ENCODE measurements at places on chromosomes 11 and 22.

DNA sequence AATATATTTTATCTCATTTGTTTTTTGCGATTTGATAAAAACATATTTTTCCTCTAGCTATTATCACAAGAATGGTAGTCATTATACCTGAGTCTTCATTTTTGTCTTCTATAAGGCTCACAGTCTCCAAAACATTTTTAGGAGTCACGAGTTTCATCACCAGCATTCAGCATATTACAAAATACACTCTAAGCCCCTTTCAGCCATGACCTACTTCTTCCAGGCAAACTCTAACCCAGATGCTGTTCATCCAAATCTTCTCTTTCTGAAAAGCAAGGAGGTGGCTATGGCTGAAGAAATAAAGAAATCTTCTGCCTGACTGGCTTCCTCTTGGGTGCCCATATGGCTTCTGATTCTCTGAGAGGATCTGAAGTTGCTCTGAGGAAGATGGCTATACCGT is 35.7 kb upstream of the USP47 start:
- DNase-seq, result no peak

- no peak for DNase-seq
Measured at GRCh38 chr11:47786373-47786772, 19.2 kb upstream of the FNBP4 start.

DNA sequence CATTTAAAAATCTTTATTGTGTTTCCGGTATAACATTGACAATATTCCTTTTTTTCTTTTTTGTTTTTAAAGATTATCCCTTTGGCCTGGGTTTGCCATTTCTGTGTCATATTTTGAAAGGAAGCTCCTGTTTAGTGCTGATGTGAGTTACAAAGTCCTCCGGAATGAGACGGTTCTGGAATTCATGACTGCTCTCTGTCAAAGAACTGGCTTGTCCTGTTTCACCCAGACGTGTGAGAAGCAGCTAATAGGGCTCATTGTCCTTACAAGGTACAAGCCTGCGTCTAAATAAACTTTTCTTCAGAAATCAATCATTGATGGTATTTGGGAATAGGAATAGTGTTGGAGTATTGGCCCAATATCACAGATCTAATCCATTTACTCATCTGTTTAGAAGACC is 19.8 kb downstream of the PIWIL4 start:
- DNase-seq, result no peak

DNA sequence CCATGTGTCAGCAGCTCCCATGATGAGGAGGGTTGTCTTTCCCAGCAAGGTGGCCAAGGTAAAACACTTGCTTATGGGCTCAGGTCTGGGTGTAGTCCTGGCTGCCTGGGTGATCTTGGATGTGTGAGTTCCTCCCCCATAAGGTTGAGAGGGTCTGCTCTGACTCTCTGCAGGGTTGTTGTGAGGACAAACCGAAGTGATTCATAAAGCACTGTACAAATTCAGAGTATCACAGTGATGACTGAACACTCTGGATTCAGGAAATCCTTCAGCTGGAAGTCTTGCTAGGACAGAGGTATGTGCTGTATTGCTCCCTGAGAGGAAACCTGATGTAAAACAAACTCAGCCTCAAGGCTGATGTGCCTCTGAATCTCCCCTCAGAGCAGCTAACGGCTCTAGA is 220.9 kb upstream of the PITPNB start:
- DNase-seq, result no peak

- DNase-seq, result no peak
Measured at GRCh38 chr11:43921561-43922294, 20.7 kb upstream of the C11orf96 start.

- DNase-seq, result no peak
Measured at GRCh38 chr11:66542362-66542761, 3.5 kb downstream of the ZDHHC24 start.

DNA sequence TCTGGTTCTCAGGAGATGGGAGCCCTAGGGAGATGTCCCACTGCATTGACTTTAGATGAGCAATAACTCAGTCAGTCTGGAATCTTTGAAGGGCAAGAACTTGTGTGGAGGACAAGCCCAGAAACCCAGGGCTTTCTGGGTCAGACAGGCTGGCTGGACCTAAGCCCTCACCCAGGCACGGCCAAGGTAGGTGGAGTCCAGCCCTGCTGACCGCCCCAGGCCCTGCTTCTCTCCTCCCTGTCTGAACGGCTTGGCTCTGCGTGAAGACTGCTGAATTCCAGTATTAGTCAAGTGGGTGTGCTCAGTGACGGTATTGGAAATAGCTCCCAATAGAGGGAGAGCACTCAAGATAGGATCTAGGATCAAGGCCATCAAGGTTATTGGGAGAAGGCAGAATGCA is 6.1 kb downstream of the CXCR5 start:
- no peak for DNase-seq

- no peak for DNase-seq
Measured at GRCh38 chr11:6778518-6778917, 4.3 kb upstream of the OR2AG1 start.

- no peak for DNase-seq
Measured at GRCh38 chr11:34909415-34909814, 6.8 kb downstream of the APIP start.

GRCh38 chr11:66883016-66883965 is 26.4 kb downstream of the LRFN4 start:
- DNase-seq, result peak; percentile 69

DNA sequence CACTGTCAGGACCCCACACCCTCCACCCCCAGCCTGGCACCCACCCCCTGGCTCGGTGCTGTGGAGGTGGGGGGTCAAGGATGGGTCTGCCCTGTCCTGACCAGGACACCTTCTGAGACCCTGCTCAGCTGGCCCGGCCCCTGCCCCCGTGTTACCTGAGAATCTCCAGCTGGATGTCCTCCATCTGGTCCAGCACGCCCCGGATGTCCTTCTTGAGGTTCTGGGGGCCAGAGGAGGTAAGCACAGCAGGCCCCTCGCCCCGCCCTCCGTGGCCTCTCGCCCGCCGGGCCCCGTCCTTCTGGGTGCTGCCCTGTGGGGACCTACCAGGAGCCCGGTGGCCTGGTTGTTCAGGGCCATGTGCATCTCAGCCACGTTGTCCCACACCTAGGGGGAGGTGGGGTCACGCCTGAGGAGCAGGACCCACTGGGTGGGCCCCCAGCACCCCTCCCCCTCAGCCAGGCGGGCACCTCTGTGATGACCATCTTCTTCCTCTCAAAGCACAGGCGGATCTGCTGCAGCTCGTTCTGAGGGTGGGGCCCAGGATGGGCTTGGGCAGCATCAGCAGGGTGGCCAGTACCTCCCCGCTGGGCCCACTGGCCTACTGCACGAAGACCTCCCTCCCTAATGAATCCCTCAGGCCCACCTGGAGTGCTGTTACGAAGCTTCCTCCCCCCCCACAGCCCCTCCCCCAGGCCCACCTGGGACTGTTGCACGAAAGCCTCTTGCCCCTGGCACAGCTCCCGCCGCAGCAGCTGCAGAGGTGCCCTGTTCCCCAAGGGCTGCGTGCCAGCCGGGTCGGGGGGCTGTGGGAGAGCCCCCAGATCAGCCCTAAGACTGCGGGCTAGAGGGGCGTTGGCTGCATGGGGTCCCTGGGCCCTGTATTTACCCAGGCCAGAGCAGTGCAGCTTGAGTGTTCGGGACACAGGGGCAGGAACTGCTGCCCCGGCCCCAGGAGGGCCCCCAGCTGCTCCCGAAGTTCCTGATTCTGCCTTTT is 1.3 kb downstream of the CCDC188 start:
- DNase-seq, result no peak

- no peak for DNase-seq
Measured at GRCh38 chr11:103807806-103808205, 228.6 kb upstream of the DDI1 start.

DNA sequence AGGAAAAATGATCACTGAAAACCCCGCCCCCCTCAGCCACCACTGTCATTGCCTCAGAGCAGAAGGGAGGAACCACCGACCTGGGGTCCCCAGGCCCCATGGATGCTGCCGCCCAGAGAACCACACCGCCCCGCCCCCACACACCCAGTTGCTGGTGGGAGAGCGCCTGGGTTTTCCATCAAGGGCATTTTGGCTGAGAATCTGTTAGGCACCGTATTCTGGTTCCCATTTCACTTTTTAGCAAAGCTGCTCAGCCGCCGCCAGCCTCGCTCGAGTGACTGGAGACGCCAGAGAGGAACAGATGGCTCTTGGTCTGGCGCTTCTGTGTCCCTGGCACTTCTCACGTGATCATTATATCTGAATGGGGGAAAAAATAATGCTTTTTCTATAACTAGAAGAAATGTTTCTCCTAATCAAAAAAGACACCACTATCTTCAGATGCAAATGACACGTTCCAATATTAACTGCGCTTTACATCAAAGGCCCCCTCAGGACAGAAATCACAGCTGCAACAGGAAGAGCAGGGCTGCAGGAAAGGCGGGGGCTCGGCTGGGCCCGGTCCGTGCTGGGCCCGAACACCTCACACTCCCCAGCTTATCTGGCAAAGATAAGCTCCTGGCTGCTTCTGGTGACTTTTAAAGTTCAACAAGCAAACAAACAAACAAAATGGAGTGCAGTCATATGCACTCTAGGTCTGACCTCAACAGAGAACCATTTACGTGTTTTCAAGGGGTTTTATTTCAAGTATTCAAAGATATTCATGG is 149.8 kb downstream of the MPPED1 start:
- no peak for DNase-seq

DNA sequence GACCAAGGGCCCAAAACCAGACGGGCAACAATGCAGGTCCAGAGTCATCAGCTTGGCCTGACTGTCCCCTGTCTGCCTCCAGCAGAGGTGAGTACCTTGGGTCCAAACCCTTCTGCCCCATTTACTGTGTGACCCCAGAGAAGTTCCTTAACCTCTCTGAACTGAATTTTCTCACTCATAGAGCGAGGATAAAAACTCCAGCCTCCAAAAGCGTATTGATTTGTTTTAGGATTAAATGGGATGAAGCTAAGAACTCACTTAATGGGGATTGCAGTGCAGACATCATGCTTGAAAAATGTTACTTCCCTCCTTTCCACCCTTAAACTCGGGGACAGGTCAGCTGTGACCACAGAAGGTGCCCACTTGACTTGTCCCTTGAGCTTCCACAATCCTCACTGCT is 22.6 kb downstream of the IGLL1 start:
- DNase-seq, result no peak

- no peak for DNase-seq
Measured at GRCh38 chr22:38938925-38939324, 18.5 kb upstream of the APOBEC3A start.

GRCh38 chr11:85805387-85805786 is 5.6 kb downstream of the SYTL2 start:
- DNase-seq, result no peak

DNA sequence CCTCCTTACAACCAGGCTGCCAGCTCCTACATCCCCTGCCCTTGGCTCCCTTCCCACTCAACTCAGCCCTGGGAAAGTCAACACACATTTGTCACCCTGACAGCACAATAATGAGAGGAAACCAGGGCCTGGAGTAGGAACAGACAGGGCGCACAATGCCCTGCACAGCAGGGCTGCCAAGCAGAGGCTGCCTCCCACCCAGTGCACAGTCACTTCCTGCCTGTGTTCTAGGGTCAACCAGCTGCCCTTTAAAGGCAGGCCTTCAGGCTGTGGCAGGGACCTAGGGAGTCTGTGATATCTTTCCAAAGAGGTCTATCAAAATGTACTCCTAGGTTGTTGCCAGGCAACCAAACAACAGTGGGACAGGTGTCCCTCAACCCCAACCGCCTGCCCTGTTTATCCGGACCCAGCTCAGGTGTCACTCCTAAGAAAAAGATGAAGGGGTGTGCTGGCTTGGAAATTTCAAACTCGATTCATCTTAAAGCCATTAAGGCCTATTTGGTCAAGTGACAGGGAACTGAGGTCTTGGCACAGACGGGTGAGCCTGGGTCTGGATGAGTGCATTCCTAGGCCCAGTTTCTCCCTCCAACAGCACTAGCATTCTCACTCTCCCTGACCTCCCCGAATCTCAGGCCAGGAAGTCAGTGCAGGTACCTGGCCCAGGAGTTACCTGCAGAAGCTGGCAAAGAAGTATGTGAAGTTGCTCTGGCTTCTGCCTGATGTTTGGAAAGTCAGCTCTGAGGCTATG is 110.3 kb upstream of the PITPNB start:
- peak; percentile 81 for DNase-seq

GRCh38 chr22:30413001-30413400 is 12.6 kb upstream of the MTFP1 start:
- no peak for DNase-seq

GRCh38 chr22:20249797-20250354 is 18.2 kb downstream of the RTN4R start:
- DNase-seq, result no peak

GRCh38 chr11:24828938-24829605 is 332.2 kb downstream of the LUZP2 start:
- no peak for DNase-seq

DNA sequence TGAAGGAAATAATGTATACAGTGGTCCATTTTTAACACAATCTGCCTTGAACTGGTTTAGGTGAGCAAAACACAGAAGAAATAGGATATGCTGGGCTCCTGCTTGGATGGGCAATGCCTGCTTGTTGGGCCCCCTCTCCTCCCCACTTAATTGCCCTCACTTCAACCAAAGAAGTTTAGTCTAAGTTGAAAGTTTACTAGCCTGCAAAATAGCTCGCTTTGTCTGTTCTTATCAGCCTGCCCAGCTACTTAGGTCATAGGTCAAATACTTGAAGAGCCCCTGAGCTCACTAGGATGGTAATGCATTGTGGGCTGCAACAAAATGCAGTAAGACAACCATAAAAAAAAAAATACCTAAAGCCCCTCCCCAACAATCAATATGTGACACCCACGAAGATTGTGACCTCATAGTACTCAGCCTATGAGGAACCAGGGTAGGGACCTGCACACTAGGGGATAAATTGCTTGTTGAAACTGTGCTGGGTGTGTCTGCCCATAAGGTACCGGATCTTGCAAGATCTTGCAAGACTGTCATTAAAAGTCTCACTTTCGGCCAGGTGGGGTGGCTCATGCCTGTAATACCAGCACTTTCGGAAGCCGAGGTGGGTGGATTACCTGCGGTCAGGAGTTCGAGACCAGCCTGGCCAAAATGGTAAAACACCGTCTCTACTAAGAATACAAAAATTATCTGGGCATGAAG is 10.9 kb downstream of the DRICH1 start:
- no peak for DNase-seq
